ENCODE measurements at places on chromosomes 2 and 18.

DNA sequence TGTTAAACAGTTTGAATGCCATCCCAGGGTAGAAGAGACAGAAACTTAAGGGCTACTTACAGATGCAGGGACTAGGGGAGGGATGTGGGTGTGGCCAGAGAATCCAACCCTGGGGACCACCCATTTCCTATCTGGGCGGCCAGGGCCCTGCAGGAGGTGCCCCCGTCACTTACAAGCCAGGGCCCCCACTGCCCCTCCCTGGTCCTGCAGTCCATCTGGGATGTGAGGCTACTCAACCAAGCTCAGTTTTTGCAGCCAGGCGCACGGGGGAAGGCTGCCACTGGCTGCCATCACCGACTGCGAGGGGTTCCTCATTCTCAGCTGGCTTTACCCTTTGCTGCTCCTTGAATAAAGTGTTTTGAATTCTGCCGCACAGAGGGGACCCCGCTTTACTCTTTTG is 42.1 kb downstream of the RRM2 start:
- DNase-seq = no peak

DNA sequence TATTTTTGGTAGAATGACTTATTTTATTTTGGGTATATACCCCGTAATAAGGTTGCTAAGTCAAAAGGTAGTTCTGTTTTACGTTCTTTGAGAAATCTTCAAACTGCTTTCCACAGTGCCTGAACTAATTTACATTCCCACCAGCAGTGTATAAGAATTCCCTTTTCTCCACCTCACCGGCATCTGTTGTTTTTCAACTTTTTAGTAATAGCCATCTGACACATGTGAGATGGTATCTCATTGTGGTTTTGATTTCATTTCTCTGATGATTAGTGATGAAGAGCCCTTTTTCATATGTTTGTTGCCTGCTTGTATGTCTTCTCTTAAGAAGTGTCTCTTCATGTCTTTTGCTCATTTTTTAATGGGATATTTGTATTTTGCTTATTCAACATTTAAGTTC is 215.2 kb upstream of the TFPI start:
- no peak for DNase-seq

- DNase-seq = no peak
Observed at GRCh38 chr2:56531668-56532420, 348.1 kb downstream of the CCDC85A start.

DNA sequence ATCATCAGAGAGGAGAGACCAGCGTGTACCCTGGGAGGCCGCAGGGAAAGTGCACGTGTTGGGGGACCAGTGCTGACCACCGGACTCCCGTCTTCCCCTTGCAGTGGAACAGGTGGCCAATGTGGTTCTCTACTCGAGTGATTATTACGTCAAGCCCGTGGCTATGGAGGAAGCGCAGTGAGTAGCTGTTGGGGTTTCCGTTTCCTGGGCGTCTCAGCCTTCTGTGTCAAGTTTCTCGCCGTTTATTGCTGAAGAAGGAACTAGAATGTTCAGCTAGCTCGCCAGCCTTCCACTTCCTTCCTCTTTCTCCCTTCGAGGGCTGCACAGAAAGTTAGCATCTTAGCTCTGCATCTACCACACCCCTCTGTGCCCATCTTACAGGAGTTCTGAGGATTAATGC is 22.8 kb upstream of the DGKD start:
- DNase-seq = peak; percentile 93

- no peak for DNase-seq
Observed at GRCh38 chr2:135882415-135882814, 6.2 kb upstream of the MCM6 start.

GRCh38 chr18:42018831-42019230 is 63.8 kb downstream of the PIK3C3 start:
- DNase-seq = no peak

DNA sequence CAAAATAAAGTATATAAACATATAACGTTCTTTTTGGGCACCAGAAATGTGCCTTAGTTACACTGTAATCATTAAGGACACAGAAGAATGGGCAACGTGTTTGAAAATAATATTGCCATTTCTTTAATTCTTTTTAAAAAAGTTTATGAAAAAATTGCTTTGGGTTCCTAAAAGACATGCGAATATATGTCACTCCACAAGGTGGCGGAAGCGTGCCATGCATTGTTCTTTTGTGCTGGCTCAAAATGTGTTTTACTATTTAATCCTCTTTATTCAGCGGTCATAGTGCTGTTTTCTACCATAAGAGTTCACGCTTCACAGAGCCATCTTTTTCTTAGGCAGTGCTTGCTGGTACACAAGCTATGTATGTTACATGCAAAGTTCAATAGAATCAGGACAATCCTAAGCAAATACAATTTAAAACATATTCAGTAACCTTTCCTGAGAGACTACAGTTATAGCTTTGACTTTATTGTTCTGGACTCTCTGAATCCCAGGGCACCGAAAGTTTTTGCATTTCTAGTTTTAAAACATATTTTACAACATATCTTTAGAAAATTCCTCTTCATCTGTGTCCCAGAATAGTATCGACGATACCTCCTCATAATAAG is 147.8 kb upstream of the ERBB4 start:
- peak; percentile 73 for DNase-seq

Data from OCI-LY7 (cell line).